ENCODE measurements at places on chromosomes 3 and 15.

DNA sequence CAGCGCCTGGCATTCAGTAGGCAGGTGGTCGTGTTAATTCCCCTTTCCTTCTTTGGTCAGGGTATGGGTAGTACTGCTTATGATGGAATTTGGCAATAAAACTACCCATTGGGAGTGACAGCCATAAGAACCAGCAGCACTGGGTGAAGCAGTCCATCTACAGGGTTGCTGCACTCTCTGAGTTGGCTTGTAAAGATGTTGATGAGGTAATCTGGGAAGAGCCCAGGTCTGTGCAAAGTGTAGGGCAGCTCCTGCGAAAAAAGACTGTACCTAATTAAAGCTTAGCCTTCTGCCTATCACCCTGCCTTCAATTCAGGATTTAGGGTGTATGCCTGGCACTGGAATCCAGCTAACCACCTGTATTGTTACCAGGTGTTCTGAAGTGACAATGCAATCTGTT, 4.7 kb upstream of the FETUB start:
- DNase-seq: no peak

GRCh38 chr3:23288286-23288685, 85.2 kb downstream of the UBE2E2 start:
- no peak for DNase-seq

DNA sequence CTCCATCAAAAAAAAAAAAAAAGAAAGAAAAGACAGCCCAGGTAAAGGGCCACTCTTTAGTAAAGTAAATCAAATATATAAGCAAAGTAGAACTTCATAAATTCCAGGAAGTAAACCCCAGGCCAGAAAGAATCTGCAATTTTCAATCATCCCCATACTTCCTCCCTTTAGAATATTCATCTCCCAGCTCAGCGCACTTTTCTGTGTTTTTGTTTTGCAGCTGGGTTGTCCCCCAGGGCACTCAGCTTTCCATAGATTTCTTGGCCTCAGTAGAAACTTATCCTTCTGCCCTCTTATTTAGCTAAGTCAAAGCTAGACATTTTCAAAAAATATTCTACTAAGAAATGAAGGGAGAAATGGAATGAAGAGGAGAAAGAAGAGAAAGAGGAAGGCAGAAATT, 24.0 kb upstream of the SPRED1 start:
- DNase-seq: no peak

DNA sequence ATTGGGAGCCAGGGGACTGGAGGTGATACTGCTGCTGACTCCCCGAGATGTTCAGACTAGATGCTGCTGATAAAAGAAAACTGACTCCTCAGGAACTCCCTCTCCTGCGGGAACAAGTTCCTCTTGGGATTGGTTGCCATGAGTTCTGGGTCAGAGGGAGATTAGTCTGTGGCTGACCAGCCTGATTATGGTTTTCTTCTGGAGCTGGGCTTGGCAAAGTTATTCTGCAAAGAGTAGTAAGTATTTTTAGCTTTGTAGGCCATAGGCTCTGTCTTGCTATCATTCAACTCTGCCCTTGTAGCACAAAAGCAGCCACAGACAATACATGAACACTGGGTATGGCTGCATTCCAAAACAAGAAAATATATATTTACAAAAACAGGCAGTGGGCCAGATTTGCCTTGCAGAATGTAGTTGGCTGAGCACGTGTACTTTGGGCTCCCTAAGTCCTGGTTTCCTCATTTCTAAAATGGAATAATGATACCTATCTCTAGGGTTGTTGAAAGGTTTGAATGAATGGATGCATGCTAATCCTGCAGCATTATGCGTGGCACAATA, 796.8 kb downstream of the AGBL1 start:
- DNase-seq: no peak

GRCh38 chr15:63908991-63909390, 75.2 kb upstream of the HERC1 start:
- DNase-seq: no peak
